CD8-positive, alpha-beta T cell (primary cell): ENCODE measurements at places on chromosomes 4 and X.
A peak's percentile ranks its signal among the peaks of the same experiment; 100 is the strongest.

DNA sequence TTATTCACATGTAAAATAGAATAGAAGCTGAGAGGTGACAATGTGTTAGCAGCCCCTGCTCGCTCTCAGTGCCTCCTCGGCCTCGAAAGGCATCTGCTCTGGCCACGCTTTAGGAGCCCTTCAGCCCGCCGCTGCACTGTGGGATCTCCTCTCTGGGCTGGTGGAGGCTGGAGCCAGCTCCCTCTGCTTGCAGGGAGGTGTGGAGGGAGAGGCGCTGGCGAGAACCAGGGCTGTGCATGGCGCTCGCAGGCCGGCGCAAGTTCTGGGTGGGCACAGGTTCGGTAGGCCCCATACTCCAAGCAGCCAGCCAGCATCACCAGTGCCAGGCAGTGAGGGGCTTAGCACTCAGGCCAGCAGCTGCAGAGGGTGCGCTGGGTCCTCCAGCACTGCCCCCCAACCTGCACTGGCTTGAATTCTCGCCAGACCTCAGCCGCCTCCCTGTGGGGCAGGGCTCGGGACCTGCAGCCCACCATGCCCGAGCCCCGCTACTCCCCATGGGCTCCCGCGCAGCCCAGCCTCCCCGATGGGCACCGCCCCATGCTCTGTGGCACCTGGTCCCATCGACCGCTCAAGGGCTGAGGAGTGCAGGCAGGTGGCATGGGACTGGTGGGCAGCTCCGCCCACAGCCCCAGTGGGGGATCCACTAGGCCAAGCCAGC is 1346.7 kb upstream of the IGFBP7 start:
- DNase-seq, result no peak

DNA sequence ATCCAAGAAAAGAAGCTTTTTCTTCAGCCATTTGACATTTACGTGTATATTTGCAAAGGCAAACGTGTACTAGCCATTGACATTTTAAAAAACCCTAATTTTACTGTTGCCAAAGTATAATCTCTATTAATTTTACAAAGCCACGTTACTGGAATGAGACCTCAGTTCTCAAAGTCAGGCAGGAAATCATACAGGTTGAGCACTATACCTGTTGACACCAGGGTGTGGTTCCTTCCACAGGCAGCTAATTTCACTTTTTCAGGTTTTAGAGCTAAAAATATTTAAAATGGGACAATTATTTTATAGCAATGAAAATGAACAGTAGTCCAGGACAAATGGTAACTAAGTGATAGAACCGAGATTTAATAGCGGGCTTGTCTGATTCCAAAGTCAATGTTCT is 6.5 kb downstream of the RPGR start:
- no peak for DNase-seq

DNA sequence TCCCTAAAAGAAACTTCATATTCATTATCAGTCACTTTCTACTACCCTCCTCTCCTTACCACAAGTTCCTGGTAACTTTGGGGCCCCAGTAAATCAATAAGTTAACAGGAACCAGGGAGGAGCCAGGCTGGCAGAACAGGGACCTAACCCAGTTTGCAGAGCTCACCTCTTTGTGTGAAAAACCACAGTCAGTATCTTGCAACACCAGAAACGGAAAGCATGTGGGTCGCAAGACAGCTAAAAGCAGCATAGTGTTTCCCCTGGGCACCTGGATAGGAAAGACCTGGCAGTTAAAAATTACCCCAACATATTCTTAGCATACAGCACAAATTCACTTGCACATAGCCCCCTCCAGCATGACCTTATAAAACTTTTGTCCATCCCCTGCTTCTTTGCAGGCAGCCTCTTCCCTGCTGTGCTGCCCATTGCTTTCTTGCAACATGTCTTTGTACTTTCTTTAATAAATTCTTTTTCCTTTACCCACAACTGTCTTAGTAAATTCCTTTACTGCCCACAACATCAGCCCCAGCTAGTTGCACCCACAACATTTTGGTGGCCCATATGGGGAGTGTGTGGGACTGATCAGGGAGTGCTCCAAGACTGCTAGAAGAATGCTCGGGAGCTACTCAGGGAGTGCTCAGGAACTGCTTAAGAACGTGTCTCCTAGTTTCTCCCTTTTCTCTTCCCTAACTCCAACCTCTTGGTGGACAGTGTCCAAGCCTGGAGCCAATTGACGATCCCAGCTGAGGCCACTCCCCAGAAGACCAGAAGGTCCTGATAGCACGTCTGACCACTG is 83.4 kb downstream of the MSN start:
- peak; percentile 15 for DNase-seq

- DNase-seq, result no peak
Observed at GRCh38 chrX:2320580-2321327, 180.0 kb downstream of the DHRSX start.

DNA sequence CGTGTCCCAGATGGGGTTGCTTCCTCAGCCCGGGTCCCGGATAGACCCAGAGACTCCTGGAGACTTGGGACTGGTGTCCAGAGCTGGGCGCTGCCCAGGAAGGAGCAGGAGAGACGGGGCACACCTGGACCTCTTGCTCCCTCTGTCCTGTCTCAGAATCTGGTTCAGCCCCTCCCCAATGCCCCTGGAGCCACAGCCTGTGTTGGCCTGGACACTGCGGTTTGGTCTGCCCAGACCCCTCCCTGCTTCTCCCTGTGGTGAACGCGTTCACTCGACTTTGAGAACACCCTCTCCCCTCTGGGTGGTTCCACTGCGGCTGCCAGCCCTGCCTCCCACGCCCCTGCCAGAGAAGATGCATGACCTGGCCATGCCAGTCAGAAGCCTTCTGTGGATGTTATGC is 111.1 kb downstream of the HMX1 start:
- no peak for DNase-seq

GRCh38 chrX:73799888-73800287 is 236.9 kb downstream of the CHIC1 start:
- DNase-seq, result no peak

DNA sequence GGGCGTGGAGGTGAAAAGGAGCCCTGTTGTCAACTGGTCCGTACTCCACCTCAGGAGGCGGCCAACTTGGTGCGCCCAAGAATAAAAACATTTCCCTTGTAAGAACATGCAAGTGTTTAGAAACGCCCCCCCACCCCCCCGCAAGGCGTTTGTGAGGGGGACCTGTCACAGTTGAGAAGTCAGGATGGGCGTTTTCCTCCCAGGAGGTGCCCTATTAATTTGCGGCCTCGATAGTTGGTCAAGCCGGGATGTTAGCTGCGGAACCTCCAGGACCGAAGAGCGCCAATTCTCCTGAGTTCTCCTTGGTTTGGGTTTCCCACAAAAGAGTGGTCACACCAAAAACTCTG is 651 bp upstream of the SAP30 start:
- peak; percentile 49 for DNase-seq

DNA sequence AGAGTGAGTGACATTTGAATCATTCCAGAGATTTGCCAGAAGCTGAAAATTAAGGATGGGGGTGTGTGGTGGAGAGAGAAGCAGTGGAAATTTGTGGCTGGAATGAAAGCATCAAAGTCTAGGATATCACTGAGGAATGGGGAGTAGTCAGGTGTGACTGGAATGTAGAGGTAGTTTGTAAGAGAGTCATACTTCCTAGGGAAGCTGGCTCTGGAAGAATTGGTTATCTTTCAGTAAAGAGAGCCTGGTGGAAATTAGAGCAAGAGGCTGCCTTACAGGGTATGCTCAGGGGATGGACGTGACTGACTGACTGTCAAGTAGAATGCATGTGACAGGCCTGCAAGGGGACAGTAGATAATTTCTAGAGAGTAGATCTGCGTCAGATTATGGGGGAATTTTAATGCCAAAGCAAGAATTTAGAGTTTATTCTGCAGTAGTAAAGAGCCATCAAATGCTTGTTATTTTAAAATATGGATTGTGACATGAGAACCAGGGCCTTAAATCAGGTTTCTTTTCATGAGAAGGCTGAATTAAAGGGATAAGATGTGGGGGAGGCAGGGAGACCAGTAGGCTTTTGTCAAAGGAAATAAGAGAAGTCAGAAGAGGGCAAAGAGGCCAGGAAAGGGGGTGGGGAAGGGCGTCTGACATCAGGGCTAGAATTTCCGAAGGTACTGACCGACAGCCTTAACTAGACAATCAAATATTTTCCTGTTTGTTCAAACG is 109.9 kb downstream of the AFF1 start:
- no peak for DNase-seq

- DNase-seq, result no peak
Observed at GRCh38 chr4:100641336-100641735, 123.5 kb upstream of the EMCN start.

GRCh38 chr4:144480068-144480467 is 165.9 kb upstream of the HHIP start:
- no peak for DNase-seq

- no peak for DNase-seq
Observed at GRCh38 chr4:101730291-101731117, 60.0 kb upstream of the BANK1 start.

- no peak for DNase-seq
Observed at GRCh38 chr4:183229397-183229796, 90.7 kb downstream of the CLDN22 start.

DNA sequence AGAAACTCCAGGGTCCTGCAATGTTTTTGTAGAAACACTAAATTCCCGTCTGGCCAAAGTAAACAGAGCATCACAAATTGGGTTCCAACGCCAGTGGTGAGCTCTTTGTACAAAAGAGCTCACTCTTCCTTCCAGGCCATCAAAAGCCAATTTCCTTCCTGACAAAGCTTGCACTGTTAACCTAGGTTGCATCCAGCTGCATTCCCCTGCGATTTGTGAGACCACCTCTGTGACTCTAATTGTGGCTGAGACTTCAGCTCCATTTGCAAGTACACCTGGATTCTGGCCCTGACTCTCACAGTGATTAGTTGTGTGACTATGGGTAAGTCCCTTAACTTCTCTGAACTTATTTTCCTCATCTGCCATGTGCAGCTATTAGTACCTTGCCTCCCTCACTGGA is 212.5 kb upstream of the CXorf66 start:
- DNase-seq, result no peak

DNA sequence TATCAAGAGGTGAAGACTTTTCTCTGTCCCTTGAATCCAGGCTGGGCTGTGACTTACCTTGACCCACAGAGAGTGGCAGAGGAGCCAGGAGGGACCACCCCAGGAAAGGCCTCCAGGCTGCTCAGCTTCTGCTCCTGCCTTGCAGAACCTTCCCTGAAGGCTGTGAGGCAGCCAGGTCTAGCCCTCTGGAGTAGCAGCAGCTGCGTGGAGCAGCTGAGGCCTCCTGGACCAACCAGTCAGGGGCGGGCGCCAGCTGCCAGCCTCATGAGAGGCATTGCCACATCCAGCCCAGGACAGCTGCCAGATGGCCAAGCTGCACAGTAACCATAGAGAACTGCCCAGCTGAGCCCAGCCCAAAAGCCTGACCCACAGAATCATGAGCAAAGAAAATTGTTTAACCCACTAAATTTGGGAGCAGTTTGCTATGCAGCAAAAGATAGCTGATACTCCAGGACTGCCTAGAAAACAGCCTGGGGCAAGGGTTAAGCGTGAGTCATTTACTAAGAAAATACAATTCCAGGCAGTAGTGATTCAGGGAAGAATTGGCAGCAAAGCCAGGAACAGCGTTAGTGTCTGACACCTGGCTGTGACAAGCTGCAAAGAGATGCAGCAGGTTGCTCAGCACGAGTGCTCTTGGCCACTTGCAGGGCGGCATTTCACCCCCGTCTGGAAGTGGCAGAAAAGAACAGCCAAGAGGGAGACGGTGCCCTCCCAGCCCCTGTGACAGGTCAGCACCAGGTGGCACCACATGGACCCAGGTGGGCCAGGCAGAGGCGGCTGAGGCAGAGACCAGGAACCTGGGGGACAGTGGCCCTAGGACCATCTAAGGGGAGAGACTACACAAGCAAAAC is 14.7 kb upstream of the PDE6B start:
- DNase-seq, result no peak

DNA sequence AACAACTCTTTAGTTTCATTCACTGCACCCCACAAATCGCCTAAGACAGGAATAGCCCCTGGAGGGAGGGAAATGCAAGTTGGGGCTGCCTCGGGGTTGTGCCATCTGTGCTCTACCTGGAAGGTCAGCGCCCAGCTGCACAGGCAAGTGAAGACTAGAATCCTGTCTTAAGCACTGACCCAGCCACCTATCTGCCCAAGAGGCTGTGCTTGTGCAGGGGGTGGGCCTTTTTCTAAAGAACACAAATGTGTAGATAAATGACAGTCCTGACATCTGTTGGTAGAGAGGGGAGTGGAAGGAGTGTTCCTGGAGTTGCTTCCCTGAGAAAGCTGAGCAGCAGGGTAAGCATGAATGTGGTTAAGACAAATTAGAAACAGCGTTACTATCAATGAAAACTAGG is 15.7 kb downstream of the ZNF518B start:
- no peak for DNase-seq

DNA sequence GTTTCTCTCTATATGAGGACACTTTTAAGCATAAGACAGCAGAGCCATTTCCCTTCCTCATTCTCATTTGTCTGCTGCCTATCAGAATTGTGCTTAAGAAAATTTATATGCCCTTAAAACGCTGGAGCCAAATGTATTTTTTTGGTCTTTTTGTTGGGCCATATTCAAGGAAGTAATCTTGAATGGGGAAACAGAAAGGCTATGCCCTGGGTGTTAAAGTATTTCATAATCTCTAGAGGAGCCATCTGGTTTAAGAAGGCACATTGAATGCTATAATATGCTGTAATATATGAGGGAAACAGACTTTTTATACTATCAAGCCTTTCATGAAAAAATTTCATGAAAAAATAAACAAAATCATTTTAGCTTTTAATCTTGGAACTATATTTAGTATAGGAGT is 4.3 kb downstream of the DMD start:
- DNase-seq, result no peak

GRCh38 chr4:175341203-175341755 is 423.1 kb downstream of the ADAM29 start:
- DNase-seq, result no peak

DNA sequence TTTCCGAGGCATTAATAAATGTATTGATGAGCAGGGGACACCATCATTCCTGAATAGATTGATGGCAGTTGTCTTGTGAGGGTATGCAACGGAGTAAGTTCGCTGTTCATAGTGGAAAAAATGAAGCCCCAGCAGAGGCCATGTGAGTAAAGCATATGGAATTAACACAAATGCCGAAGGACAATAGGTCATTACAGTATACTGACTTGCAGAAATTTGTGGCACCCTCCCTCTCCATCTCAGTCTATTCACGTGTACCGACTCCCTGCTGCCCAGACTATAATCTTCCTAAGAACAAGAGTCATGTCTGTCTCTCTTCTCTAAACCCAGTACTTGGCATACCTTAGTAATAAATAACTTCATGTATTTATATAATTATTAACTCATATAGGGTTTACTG is 47.1 kb upstream of the PCDH10 start:
- no peak for DNase-seq

- no peak for DNase-seq
Observed at GRCh38 chrX:69037786-69038185, 127.5 kb downstream of the PJA1 start.

- DNase-seq, result no peak
Observed at GRCh38 chr4:73729534-73730165, 10.7 kb upstream of the CXCL8 start.

DNA sequence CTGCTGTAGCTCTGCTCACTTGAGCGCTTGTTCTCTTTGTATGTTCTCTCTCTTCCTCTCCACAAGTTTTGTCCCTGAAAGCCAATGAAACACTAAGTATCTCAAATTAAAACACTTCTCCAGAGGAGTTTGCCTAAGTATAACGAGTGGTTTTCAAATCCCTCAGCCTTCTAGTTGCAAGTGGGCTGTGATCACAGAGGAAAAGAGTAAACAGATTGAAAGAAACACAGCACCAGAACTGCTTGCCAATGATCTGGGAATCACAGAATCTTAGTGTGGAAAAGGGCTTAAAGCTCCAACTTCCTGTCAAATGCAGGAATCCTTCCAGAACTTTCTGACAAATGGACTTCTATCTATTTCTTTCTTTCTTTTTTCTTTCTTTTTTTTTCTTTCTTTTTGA is 4.8 kb upstream of the PRSS12 start:
- DNase-seq, result no peak
